ENCODE measurements at places on chromosomes 3 and 15.
A peak's percentile ranks its signal among the peaks of the same experiment; 100 is the strongest.

DNA sequence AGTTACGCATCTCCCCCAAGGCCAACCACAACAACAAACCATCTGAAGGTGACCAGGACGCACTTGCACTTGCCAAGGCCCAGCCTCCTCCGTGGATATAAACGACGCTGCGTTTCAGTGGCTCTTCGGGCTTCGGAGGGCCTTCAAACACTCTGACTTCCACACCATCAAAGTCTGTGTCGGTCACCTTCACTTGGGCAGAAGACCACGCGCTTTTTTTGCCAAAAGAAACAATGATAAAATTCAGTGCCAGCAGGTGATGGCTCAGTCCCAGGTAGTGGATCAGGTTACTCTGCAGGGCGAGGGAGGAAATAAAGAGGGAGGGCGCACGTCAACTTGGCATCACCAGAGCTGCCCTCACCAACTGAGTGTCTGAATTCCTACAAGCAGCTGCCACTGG is 63.0 kb downstream of the NCEH1 start:
- DNase-seq: no peak

GRCh38 chr3:44050101-44050500 is 191.6 kb upstream of the TOPAZ1 start:
- DNase-seq: no peak

GRCh38 chr3:114307832-114308231 is 14.0 kb downstream of the TIGIT start:
- no peak for DNase-seq

DNA sequence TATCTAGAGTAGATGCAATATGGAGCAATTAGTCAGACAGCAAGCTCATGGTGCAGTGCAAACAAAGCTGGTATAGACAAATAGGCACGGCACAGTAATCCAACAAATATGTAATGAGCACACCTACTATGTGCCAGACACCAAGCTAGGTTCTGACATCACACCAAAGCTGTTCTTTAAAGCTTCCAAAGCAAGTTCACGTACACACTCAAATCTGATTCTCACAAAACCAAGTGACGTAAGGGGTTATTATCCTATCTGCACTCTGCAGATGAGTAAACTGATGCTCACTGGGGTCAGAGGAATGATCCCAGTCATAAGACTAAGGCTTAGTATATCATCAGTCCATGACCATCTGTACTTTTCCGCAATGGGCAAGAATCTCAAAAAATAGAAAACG is 27.8 kb upstream of the LIPC start:
- DNase-seq: no peak

DNA sequence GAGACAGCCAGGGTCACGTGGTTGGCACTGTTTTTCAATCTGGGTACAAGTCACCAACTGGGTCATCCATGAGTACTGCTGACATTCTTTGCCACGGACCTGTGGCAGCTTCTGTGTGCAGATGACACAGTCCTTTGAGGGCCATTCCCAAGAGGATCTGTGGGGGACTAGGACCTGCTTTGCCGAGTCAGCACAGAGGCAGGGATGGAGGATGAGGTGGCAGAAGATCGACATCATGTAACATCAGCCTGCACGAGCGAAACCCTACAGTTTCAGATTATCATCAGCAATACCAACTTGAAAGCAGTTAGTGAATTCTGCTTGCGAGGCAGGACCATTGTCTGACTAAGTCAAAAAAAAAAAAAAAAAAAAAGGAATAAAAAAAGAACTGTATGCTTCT is 227.7 kb downstream of the FOXP1 start:
- DNase-seq: no peak

DNA sequence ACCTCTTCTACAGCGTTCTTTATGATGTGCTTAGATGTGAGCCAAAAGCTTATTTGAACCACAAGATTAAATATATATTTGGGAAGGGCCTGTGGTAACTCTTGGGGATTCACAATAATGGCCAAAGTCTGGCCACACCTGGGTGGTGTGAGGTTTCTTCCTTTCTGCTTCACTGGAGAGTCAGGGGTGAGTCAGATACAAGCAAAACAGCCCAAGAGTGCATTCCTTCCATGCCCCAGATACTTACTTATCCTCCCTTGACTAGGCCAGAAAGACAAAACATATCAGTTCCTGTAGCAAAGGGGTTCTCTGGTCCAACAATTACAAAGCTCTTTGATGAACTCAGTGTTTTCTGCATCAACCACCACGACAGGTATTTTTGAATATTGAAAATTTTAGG is 941 bp downstream of the ZBED2 start:
- DNase-seq: peak; percentile 29

DNA sequence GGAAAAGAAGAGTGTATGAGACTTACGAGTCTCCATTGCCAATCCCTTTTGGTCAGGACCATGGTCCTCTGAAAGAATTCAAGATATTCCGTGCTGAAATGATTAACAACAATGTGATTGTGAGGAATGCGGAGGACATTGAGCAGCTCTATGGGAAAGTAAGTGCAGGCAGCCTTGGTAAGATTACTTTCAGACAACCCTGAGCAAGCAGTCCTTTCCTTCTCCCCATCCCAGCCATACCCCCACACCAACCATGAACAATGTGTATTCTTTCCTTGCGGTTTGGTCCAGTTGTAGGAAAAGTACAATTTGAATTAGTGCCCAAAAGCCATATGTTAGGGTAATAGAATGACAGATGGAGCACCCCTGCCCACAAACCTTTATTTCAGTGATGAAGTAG is 5.6 kb downstream of the TSEN2 start:
- DNase-seq: no peak

DNA sequence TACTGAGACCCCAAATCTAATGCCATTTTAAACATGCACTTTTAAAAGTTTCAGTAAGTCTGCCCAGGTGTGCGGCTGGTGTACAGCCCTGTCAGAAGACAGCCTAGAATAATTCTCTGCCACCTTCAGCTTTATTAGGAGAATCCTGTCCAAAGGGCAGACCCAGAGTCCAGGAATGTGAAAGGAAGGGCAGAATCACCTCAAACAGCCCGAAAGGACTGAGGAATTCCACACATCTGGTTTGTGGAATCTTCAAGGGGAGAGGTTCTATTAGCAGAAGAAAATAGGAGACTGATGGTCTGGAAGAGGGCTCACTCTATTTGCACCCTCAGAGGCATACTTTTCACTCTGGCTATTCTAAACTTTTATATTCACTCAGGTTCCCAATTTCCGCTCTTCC is 46.6 kb downstream of the TYRO3 start:
- DNase-seq: no peak

DNA sequence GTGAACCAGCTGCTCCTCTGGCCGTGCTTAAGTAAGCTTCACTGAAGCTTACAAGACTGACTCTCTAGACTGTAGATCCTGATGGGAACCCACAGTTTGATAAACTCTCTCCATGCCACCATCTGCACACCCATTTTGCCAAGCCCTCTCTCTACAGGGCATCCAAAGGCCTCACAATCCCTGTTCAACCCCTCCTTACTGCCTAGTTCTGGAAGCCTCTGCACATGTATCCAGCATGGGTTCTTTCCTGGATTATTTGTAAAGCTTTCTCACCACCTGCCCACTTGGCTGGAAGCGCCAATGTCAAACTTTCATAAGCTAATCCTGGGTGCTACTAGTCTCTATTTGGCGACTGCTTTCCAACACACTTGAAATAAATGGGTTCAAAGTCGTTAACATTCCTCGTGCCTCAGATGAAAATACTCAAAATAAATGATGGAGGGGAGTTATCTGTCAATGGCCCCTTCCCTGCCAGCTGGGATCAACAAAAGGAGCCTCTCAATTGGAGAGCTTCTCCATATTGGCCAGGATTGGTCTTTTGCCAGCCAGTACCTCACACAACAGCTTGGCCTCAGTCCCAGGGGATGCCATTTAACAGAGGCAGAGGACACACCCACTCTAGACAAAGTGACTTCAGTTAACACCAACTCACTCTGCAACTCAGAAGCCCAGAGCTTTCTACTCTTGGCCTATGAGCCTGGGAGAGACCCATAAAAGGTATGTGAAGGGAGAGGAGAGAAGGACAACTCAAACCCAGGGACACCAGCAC is 48.1 kb downstream of the SH3BP5 start:
- DNase-seq: peak; percentile 10

DNA sequence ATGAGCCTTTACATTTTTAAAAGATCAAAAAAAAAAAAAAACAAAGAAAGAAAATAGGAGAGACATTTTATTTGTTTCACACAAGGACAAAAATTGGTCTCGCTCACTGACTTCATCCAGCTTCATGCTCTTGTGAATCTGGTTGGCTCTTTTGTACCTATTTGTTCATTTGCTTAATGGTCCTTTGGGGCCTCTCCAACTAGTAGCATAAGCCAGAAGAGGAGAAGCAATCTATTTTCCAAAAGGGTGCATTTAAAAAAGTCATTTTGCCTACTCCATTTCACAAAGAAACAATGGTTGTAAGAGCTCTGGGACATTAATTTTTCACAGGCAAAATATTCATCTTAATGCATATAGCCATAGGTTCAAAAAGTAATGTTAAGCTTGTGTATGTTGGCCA is 168.3 kb upstream of the ADAMTS9 start:
- DNase-seq: no peak

GRCh38 chr3:39050029-39050428 is 1.7 kb downstream of the SCN11A start:
- no peak for DNase-seq

GRCh38 chr3:55725681-55726500 is 238.8 kb upstream of the WNT5A start:
- no peak for DNase-seq

GRCh38 chr3:167733961-167734497 is 663 bp downstream of the PDCD10 start:
- DNase-seq: peak; percentile 37

DNA sequence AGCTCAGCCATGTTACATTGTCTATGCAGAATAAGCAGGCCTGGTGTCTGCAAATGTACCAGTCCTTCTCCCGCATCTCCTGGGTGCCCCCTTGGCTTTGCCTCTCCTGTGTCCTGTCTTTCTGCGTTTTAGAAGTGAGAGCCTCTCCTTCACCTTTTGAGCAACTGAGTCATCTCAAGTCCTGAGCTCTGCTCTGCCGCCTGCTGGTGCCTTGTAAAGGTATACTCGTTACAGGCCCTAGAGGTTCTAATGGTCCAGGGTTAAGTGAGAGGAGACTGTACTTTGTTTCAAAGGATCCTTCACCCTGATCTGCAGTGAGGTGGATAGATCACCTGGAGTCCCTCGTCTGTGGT is 12.6 kb downstream of the GHRL start:
- DNase-seq: no peak

DNA sequence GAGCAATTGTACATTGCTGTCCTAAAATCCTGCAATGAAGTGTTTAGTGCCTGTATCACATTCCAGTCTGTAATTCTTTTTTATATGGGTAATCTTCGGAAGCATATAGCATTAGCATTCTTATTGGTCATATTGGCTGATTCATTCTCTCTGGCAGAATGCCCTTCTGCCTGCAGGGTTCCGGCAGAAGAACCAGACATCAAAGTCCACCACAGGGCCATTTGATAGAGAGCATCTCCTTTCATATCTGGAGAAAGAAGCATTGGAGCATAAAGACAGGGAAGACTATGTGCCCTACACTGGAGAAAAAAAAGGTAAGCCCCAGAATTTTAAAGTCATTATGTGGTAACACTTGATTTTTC is 39.6 kb downstream of the TMOD3 start:
- peak; percentile 79 for DNase-seq

- DNase-seq: peak; percentile 34
Measured at GRCh38 chr15:31221936-31222515, 104.6 kb upstream of the KLF13 start.

DNA sequence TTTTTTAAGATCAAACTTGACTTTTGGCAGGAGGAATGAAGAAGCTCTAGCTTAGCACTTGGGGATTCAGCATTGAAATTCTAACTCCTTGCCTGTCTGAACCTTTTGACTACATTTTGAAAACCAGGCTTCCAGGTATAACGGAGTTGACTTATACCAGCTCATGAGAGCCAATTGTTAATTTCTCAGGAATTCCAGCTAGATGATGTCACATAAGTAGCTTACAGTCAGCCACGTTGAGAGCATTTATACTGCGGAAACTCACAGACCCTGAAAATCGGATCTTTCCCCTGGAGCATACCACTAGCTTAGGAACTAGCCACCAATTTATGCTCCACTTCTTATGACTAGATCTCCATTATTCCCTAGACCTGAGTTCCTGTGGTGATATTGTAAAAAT is 321.4 kb upstream of the DPH6 start:
- DNase-seq: no peak

- peak; percentile 98 for DNase-seq
Measured at GRCh38 chr3:49903451-49904424, at the start of gene MST1R. MST1R (minus strand) TSS chr3:49903873; CDS start chr3:49903609, 264 bp downstream.

DNA sequence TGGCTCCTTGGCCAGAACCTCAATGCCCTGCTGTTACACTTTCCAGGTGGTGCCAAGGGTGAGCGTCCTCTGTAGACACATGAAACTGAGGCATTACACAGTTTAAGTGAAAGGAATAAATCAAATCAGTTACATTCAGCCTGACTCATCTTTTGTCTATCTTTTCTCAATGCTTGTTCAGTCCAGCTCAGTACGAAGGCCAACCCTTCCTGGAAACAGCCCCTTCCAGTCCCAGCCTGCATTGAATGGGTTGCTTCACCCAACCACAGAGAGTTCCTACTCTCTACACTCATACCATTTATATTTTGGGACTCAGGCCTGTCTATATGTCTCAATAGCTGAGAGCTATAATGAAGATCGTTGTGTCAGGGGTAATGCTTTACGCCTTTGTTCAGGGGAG is 363.6 kb downstream of the RORA start:
- no peak for DNase-seq

GRCh38 chr3:178259703-178260102 is 276.5 kb upstream of the KCNMB2 start:
- DNase-seq: no peak

DNA sequence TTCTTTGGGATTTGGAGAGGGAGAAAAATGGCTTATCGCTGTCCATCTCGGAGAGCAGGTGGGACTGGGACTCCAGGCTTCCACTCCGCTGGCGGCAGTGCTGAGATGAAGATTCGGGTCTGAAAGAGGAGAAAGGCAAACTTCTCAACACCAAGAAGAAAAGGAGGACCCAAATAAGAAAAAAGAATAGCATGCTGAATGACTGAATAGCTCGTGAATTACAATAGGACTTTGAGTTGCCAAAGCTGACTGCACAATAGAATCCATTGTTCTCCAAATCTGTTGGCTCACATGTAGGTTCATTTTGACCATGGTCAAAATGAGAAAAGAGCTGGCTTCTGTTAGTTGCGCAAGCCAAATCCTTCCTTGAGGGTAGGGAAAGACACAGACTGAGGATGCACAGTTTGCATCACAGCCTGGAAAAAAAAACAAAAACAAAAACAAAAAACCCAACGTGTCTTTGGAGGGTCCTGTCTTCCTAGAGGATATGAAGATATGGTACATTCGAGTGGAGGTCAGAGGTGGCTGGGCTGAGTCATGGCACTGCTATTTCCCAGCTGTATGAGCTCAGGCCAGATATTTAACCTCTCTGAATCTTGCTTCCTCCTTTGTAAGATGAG is 59.3 kb upstream of the LMOD3 start:
- peak; percentile 36 for DNase-seq

GRCh38 chr3:4497005-4497692 is 4.0 kb downstream of the ITPR1 start:
- DNase-seq: no peak

Data from SW480 (cell line).